Skin of body (tissue), 3 donors: ENCODE measurements at places on chromosomes 6 and 20. TPM values are rescaled to one million over a fixed set of nuclear protein-coding genes. Genes with fewer than 3 reads are reported as not detected.
A peak's percentile ranks its signal among the peaks of the same experiment; 100 is the strongest.

GRCh38 chr20:19259141-19259591 is 46.7 kb downstream of the SLC24A3 start:
- no peak for DNase-seq

- DNase-seq, result no peak
Measured at GRCh38 chr6:151452750-151453427, 963 bp upstream of the RMND1 start.

GRCh38 chr6:155317186-155317585 is 2.9 kb upstream of the TFB1M start:
- DNase-seq, result no peak

DNA sequence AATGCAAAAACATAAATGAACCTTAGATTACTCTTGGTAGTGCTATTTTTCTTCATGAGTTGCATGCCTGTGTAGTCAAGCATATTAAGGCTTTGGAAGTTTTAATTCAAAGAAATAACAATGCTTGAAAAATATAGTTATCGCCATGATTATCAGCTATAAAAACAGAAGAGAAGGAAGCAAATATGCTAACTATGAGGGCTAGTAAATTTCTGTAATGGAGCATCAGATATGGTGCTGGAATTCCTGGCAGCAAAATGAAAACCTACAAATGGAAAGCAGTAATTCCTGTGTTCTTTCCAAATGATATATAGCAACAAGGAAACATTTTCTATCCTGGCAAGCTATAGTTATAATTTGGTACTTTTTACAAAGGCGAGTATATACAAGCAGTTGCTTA is 29.7 kb downstream of the DOP1A start:
- DNase-seq, result no peak

DNA sequence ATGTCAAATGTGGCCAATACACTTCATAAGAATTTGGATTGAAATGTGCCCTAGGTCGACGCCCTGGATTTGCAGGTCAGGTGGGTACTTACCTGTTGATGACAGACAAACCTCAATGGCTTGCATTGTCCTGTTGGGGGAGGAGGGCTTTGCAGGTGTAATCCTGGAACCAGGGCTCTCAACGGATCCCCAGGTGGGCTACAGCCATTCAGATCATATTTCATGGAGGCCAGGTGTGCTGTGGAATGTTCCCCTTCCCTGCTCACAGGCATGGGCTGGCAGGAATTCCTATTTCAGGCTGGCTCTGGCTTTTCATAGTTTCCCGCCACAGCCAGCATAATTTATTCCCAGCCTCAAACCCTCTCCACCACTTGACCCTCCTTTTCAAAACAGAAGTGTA is 254.7 kb downstream of the SMOC2 start:
- no peak for DNase-seq

DNA sequence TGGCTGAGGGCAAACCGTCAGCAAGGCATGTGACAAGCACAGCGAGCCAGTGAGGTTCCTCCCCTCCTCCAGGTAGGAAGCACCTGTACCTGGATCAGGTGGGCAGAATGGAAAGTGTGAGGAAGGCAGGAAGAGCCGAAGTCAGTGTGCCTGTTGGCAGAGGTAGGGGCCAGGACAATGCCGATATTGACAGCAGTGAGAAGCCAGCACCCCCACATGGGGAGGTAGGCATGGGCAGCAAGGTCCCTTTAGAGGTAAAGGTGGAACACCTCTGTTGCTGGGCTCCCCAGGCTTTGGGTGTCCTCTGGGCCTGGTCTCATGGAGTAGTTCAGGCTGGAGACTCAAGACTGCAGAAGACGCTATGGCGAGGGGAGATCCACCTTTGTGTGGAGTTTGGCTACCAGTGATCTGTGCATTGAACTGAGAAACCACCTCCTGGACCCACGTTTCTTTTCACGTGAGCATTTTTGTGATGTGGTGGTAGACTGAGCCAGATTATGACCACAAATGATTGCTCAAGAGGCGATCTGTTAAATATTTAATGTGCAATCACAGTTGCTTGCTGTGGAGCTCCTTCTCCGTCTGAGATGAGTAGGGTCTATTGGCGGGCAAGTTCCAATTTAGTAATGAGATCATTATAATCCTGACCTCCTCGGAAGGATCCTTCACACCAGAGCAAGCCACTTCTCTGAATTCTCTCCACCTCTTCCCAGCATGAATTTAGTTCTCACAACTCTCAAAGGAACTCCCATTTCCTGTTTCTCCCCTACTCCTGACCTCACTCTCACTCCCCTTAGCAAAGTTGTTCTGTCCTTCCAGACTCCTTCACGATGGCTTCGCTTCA is 174.8 kb downstream of the CDH26 start:
- no peak for DNase-seq

DNA sequence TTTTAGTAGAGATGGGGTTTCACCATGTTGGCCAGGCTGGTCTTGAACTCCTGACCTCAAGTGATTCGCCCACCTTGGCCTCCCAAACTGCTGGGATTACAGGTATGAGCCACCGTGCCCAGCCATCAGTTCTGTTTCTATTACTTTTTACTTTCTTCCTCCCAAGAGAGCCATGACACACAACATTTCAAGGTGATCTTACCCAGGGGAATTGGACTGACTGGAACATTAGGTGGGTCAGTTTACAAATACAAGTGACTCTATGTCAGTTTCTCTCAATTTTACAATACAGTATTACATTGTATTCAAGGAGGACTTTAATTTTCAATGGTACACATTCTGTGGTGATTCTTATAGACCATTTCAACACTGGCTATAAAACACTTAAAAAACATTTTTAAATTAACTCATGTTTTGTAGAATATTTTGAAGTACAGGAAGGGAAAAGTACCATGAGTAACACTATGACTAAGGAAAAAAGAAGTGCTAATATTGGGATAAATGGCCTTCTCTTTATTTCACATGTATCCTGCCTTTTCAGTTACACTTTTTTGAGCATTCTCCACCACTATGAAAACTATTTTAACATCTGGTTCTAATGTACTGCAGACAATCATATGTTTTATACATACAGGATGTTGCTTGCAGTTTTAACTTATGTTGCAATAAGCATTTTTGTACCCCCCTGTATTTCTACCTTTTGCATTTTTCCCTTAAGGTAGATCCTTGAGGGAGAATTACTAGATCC is 8.4 kb downstream of the TPBG start:
- peak; percentile 6 for DNase-seq

DNA sequence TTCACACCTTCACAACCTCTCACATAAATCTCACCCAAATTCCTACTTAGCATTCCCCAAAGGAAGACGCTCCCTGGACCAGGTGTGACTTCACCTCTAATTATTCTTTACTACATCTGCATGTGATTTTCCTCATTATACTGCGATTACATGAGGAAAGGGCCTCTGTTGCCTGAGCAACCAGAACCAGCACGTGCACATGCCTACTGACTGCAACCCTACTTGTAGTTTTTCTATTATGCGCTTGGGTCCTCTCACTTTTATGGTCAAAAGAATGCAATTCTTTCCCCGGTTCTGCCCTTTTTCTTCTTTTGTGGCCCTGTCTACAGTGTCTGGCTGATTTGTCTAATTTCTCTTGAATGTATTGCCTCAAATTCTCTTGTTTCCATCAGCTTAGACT is 20.4 kb upstream of the ANKEF1 start:
- DNase-seq, result no peak

GRCh38 chr20:34549291-34549928 is 9.1 kb upstream of the MAP1LC3A start:
- no peak for DNase-seq

DNA sequence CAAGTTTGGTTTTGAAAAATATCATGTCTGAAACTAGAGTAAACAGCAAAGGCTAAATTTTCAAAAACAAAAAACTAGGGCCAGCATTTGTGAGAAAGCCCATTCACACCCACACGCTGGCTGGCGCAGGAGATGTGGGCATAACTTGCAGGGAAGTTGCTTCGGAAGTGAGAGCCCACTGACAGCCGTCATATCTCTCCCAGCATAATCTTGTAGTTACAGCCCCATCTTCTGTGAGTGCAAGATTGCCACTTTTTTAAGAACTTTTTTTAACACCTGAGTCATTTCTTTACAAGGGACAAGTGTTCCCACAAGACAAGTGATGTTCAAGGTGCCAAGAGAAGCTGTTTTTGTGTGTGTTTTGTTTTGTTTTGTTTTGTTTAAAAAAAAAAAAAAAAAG is 212.5 kb upstream of the CNR1 start:
- no peak for DNase-seq

- no peak for DNase-seq
Measured at GRCh38 chr6:66985816-66986215, 1278.8 kb upstream of the EYS start.

GRCh38 chr20:49450281-49450721 is 32.2 kb downstream of the KCNB1 start:
- no peak for DNase-seq

DNA sequence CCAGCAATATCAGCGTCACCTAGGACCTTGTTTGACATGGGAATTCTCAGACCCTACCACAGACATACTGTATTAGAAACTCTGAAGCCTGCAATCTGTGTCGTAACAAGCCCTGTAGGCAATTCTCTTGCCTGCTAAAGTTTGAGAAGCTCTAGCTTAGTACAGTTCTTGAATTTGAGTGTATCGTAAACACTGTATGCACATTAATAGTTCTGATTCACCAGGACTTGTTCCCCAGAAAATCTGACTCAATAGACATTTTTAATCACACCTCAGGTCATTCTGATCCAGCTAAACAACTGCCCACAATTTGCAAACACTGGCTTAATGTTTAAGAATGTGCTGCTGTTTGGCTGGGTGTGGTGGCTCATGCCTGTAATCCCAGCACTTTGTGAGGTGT is 414.3 kb downstream of the TFAP2A start:
- no peak for DNase-seq

DNA sequence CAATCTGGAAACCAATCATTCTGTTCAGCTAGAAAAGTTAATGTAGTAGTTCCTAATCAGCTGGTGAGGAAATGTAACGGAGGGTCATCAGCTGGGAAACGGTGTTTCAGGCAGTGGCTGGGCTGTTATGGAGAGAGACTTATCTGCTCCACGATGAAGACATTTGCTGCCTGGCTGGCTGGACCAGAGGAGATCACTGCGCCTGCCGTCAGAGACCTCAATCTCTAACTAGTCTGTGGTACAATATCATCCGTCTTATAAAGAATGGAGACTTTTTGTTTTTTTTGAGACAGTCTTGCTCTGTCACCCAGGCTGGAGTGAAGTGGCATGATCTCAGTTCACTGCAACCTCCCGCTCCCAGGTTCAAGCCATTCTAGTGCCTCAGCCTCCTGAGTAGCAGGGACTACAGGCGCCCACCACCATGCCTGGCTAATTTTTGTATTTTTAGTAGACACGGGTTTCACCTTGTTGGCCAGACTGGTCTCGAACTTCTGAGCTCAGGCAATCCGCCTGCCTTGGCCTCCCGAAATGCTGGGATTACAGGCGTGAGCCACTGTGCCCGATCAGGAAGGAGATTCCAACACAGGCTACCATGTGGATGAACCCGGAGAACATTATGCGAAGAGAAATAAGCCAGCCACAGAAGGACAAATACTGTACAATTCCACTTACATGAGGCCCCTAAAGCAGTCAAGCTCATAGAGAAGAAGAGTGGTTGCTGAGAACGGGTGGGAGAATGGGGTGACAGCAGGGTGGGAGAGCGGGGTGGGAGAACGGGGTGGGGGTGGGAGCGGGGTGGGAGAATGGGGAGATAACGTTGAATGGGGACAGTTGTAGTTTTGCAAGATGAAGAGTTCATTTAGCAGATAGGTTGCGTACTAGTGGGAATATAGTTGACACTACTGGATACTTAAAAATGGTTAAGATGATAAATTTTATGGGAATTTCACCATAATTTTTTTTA is 115.1 kb downstream of the SULF2 start:
- DNase-seq, result no peak

- DNase-seq, result no peak
Measured at GRCh38 chr20:24059174-24059573, 70.6 kb upstream of the GGTLC1 start.

DNA sequence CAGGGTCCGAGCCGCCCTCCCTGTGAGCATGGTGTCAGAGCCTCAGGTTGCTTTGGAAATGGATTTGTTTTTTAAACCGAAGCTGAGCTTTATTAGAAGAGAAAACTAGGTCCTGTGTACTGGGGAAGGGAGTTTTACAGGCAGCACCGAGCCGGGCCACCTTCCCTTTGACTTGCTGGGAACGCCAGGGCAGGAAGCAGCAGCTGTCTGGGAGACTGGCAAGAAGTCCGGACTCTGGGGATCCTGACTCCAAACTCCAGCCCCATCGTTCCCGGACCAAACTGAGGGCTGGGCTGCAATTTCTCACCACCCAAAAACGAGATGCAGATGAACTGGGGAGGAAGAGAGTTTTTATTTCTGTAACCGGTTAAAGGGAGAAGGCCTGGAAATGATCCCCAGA is 214.9 kb upstream of the KCNG1 start:
- DNase-seq, result no peak

GRCh38 chr6:107488875-107489635 is 862 bp upstream of the SOBP start:
- peak; percentile 58 for DNase-seq

GRCh38 chr20:44584162-44584561 is 1.8 kb downstream of the PKIG start:
- no peak for DNase-seq

DNA sequence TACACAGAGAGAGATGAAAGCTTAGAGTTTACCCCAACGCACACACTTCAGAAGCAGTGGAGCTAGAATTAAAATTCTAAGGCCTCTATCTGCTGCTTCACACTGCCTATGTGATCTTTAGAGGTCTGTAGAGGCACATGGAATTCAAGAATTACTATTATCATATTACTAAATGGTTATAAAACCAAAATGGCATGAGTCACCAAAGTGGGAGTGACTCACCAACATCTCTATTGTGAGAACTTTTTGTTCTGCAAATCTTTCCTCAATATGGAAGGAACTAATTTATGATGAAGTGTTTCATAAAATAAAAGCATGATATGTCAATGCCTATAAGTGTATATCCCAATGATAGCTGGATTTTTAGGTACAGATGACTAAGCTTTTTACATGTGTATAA is 28.5 kb upstream of the TMEM244 start:
- DNase-seq, result no peak

POLR1H gene
- total RNA-seq, result 22.1 TPM

TUBB1 gene
- total RNA-seq, result 3.3 TPM

PRSS35 gene
- total RNA-seq, result 4.4 TPM

ABHD12 gene
- total RNA-seq, result 22.6 TPM

RAET1G gene
- total RNA-seq, result 0.79 TPM

ADTRP gene
- 14.0 TPM for total RNA-seq
